Stimulated activated CD4-positive, alpha-beta T cell treated with anti-CD3 and anti-CD28 coated beads, Interleukin-1b, Interleukin-23, amount 100 ng/mL, for 1 hour (primary cell): ENCODE measurements at places on chromosomes 11 and 22.

DNA sequence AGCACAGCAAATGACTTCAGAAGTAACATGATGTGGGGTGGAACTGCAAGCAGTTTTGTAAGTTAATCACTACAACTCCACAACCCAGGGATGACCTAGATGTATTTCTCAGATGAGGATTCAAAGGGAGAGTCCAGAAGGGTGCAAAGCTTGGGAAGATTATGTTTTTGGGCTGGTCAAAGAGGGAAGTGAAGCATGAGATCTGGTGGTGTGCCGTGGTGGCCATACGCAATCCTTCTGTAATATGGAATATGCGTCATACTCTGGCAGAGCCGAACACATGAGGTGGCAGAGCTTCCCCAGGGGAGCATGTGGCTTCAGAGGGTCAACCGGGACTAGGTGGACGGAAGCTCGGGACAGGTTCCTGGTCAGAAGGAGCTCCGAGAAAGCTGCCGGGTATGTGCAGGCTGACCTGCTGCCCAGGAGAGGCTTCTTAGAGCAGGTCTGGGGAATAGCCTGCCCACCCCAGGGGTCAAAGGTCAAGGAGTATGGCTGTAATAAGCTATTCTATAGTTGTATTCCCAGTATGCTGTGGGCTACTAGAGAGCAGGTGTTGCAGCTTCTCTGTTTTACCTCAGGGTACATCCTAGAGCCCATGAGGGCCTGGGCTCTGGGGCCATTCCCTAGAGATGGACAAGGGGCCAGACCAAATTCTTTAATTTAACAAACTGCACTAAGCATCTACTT, 70.1 kb upstream of the PHOX2A start:
- DNase-seq = no peak

GRCh38 chr22:38257181-38257580, 15.6 kb downstream of the TMEM184B start:
- no peak for DNase-seq

DNA sequence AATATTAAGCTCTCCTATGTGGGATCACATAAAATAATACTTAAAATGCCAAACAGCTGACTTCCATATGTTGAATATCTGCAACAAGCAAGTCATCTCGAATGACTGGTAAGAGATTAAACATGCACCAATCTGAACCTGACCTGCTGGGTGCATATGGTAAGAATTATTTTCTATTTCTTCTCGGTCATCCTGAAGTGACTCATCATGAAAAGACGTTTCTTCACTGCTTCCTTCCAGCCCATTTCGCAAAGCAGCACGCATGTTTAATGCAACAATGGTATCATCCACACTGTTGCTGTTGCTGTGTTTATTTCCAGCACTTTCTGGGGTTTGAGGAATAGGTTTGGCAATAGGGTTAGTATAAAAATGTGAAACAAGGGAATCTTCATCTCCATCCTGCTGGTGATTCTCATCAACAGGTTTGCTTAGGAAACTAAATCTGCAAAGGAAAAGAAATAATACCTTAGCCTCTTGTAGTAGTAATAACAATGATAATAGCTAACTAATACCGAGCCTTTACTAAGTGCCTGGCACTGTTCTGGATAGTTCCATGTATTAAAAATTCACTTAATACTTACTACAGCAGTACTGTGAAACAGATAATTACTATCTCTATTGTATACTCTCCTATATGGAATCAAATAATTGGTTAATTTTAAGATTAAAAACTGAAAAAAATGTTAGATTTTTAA, 52.0 kb upstream of the CHRNA10 start:
- no peak for DNase-seq

GRCh38 chr11:11605821-11606450, 15.9 kb downstream of the GALNT18 start:
- DNase-seq = no peak

DNA sequence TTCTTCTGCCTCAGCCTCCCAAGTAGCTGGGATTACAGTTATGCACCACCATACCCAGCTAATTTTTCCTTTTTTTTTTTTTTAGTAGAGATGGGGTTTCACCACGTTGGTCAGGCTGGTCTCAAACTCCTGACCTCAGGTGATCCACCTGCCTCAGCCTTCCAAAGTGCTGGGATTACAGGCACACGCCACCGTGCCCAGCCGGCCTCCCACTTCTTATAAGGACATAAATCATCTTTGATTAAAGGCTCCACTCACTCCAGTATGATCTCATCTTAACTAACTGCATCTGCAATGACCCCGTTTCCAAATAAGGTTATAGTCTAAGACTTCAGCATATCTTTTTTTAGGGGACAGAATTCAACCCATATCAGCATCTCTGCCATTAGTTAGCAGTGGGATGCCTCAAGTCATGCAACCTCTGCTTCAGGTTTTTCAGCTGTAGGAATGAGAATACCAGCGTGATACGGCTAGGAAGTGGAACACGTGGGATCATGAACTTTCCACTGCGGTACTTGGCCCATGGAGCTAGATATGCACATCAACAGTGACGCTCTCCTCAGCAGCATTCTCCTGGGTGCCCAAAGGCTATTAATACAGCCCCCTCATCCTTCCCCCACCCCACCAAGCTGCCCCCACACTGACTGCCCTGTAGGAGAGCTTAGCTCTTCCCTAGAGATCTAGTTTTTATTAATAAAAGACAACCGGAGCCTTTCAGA, 41.4 kb downstream of the MCHR1 start:
- DNase-seq = no peak

GRCh38 chr11:92978271-92979111, 9.0 kb downstream of the MTNR1B start:
- DNase-seq = no peak

DNA sequence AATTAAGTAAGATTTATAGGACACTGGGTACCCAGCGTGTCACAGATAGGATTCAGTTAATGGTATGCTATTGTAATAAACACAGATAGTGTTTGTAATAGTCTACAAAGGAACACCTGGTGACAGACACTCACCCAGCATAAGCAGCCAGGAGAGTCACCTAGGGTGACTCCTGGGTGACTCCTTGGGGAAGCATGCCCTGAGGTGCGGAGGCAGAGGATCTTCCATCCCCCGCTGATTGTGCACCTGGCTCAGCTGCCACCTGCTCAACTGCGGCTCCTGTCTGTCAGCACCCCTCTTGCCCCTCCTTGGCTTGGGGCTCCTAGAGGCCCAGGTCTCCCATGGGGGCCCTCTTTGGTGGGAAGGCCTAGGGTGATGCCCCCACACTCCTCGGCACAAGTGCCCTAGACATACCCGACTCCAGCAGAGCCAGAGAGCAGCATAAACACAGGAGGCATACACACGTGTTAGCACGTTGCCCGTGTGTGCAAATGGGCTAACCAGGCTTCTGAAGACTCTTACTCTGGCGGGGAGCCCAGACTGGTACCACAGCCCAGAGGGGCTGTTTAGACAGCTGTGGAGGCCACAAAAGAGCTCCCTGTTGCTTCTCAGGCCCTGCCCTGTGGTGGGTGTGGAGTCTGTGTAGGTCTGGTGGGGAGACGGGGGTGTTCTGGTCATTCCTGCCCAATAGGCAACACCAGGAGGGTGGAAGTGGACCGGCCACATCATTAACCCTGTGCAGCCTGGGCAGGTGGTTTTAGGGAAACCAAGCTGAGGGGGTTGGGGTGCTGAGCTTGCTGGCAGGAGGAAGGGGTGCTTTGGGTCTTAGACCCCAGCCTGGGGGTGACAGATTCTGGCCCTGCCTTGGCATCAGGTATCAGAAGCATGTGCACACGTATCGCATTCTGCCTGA, 3.0 kb downstream of the INPPL1 start:
- DNase-seq = no peak

DNA sequence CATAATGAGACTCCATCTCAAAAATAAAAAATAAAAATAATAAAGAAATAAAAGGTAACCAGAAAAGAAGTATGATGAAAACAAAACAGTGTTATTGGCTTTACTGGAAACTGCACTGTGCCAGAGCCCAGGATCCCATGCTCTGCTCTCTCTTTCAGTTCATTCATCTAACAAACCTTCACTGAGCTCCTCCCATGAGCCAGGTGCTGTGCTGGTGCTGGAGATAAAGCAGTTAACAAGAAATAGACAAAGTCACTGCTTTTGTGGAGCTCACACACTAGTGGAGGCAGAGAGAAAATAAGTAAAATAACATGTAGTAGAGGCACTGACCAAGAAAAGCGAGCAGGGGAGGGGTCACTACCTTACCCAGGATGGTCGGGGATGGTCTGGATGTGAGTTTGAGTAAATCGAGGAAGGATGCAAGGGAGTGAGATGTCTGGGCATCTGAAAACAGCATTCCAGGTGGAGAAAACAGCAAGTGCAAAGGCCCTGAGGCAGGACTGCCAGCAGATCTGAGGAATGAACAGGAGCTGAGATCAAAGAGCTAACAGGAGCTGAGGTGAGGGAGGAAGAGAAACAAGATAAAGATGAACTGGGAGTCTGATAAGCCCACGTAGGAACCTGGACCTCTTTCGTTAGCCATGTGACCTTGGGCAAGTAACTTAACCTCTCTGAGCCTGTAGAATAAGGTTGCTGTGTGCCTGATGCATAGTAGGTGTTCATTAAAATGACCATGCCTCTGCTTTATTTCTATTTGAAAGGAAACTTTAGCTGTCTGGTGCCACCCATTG, 31.3 kb upstream of the CD82 start:
- no peak for DNase-seq

DNA sequence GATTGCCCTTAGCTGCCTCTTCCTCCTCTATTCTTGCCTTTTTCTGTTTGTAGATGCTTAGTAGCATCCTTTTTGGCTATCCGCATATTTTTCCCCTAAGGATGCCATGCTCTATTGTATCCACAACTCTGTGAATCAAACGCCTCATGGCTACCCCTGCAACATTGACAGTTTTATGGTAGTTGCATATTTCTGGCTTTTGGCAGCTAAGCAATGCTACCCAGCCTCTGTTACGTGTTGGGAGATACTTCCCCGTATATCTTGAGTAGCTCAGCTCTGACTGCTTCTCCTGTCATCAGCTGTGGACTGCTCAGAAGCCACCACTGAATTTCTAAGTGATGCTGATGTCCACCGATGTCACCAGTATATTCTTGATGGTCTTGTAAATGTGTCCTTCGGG, 15.1 kb upstream of the SLC3A2 start:
- no peak for DNase-seq

GRCh38 chr11:99865951-99866350, 821.1 kb upstream of the ARHGAP42 start:
- no peak for DNase-seq

GRCh38 chr22:26558248-26558895, 31.6 kb downstream of the TPST2 start:
- no peak for DNase-seq

GRCh38 chr11:17852246-17852645, 117.7 kb downstream of the KCNC1 start:
- DNase-seq = no peak

GRCh38 chr11:31610544-31610943, 101.0 kb downstream of the ELP4 start:
- DNase-seq = no peak

GRCh38 chr11:120908461-120909181, 115.3 kb upstream of the TBCEL start:
- DNase-seq = no peak

- no peak for DNase-seq
These were observed 1.8 kb upstream of the GAL start for GRCh38 chr11:68682531-68682961.

DNA sequence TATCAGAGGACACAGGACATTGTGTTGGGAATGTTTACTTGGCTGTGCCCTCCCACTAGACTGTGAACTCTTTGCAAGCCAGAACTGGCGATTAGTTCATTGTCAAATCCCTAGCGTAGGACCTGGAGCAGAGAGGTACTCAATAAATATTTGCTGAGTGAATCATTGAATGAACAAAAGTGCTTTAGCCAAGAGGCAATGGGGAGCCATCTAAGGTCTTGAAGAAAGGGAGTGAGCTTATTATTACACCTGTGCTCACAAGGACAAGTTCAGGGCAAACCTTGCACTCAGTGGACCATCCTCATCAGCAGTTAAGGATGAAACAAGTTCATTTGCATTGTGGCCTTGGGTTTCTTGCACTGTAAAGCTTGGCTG, 1.1 kb upstream of the RASSF10 start:
- DNase-seq = no peak

GRCh38 chr11:125494974-125495725, 915 bp downstream of the FEZ1 start:
- no peak for DNase-seq

DNA sequence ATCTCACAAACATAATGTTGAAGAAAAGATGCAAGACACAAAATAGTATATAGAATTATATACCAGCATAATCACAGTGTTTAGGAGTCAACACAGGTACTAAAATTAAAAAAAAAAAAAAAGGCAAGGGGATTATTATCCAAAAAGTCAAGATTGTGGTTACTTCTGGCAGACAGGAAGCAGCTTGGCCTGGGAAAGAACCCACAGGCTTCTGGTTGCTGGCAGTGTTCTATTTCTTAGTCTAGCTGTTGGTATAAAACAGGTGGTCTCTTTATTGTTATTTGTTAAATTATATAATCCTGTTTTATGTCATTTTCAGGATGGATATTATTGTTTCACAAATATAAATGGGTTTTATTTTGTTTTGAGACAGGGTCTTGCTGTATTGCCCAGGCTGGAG, 54.0 kb downstream of the C11orf58 start:
- no peak for DNase-seq

DNA sequence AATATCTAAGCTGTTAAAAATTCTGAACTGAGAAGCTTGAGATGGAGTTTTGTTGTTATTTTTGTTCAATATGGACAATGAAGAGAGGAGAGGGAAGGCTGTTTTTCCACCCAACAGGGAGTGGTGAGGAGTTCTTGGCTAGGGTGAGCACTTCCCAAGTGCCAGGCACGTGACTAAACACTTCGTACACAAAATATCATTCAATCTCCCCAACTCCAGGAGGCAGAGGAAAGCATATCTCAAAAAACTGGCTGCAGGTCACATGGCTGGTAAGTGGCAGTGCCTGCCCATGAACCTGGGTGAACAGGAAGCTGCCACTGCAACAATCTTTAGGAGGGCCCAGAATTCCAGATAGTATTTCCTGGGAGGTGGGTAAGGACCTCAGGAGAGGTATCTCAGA, 11.6 kb downstream of the ELF5 start:
- no peak for DNase-seq

- no peak for DNase-seq
These were observed 24.2 kb downstream of the KRTAP5-5 start for GRCh38 chr11:1653541-1654387.

DNA sequence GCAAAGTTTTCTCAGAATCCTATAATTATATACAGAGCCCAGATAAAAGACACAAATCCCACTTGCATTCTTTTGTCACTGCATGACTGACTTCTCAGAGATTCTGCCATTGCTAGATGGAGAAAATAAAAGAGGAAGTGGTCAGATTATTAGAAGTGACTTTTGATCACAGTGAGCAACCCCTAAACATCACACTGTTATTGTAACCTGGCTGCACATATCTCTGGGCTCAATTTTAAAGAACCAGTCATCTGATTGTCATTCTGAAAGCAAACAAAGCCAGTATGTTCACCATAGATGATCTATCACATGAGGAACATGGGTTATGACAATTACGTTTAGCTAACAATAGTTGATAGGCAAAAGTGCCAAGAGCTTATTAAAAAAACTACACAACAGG, 47.8 kb downstream of the COPB1 start:
- no peak for DNase-seq
